ENCODE measurements at places on chromosomes 2 and 18. TPM values are rescaled to one million over a fixed set of nuclear protein-coding genes. Genes with fewer than 3 reads are reported as not detected.
A peak's percentile ranks its signal among the peaks of the same experiment; 100 is the strongest.

GRCh38 chr2:145524836-145525235 is 1004.9 kb upstream of the ZEB2 start:
- no peak for DNase-seq

The CRYBA2 gene
- not detected for total RNA-seq

The CHRNG gene
- total RNA-seq, result not detected

DNA sequence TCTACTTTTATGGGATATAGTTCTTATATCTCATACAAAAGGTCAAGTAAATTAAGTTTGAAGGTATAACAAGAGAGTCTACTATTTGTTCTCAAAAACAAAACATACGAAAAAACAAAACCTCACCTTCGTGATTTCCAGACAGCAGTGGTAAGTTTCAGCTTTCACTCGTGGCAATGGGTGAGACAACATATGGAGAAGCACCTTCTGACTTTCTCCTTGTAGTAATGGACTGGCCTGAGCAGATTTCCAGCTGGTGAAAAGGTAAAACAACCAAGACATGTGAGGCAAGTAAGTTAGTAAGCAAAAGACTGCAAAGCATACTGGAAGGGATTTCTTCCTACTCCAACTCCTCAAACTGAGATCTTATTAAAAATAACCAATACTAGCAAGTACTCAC is 39.6 kb downstream of the RTTN start:
- DNase-seq, result no peak

DNA sequence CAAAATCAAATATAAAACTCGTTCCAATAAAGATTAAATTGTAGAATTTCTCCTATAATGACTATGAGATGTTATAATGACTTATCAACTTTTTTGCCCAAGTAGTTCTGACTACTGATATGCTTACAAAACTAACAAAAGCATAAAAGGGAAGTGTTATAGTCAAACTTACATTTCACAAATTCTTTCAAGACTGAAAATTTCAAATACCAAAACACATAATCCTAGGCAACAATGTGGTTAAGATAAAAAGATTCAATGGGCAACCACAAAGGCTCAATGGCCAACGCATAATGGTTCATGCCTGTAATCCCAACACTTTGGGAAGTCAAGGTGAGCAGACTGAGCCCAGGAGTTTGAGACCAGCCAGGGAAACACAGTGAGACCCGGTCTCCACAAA is 135.7 kb downstream of the USP34 start:
- no peak for DNase-seq

DNA sequence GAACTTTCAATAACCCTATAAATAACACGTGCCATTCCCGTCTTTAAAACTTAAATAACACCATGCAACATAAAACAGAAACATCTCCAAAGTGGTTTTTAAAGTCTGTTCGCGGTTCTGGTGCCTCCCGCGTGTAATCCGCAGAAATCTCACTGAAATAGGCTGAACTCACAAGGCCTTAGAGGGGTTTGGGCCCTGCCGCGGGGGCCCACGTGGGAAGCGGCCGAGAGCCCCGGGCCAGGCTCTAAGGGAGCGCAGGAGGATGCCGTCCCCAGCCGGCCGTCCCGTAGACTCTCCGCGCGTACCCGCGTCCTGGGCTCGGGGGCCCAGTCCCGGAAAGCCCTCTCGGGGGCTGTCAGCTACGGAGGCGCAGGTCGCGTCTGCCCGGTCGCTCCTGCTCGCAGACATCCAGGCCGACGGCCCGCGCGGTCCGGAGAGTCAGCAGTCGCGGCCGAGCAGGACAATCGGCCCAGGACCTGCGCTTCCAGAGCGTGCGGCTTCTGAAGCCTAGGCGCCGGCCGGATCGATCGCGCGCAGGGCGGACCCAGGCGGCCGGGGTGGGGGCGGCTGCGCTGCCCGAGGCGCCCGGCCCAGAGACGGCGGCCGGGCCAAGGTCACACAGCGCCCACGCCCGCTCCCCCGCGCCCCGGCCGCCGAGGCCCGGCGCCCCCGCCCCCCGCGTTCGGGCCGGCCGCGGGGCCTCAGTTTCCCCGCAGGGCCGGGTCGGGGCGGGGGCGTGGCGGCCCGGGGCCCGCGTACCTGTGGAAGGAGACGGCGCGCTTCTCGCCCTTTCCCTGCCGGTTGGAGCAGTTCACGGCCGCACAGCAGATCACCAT is 558 bp downstream of the THAP4 start:
- no peak for DNase-seq

- peak; percentile 40 for DNase-seq
Observed at GRCh38 chr18:48802543-48803290, 148.0 kb downstream of the SMAD7 start.

GRCh38 chr18:3048121-3048520 is 35.2 kb upstream of the LPIN2 start:
- no peak for DNase-seq

The MOCOS gene
- 3.2 TPM for total RNA-seq

- DNase-seq, result no peak
Observed at GRCh38 chr2:96092573-96092877, 23.8 kb downstream of the ADRA2B start.

DNA sequence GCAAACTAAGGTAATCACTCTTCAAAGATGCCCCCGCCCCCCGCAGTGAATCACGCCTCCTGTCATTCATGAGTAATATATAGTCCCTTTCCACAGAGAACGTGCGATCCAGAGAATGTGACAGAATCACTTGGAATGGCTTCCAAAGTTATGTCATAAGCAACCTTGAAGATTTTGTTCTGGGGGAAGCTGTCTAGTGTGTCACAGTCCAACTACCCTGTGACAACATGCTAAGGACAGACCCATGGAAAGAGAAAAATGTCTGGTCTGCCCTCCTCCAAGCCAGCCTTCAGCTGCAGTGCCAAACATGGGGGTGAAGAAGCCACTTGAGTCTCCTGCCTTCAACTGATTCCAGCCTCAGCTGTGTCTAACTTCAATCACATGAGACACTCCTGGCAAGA is 259.1 kb downstream of the SS18 start:
- DNase-seq, result no peak

The PNPT1 gene
- total RNA-seq, result 28.3 TPM

- DNase-seq, result no peak
Observed at GRCh38 chr18:65737471-65737955, 13.3 kb upstream of the CDH7 start.

GRCh38 chr2:19776941-19777514 is 124.8 kb downstream of the TTC32 start:
- DNase-seq, result no peak

DNA sequence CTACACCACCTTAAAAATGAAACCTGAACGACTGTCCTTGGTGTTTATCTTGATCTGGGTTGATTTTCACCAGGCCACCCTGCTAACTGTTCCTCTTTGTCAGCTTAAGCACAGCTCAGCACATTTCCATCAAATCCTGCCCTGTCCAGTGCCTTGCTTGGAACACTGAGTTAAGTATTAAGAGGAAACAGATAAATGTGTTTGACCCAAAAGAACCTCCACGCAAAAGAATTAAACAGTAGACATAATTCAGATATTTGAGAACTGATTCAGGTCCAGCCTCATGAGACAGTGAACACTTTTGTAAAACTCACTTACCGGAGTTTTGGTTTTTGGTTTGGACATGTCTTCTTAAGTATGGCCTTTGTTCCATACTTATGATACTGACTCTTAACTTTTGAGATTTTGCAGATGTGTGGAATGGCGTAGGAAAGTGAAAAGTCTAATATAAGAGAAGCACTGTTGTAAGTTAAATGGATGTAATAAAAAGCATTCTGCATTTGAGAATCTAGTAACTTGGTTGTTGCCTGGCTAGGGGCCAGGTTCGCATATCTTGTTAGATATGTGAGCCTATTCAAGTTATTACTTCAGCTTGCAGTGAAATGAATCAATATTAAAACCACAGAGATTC is 88.9 kb upstream of the SERPINE2 start:
- DNase-seq, result no peak

- DNase-seq, result no peak
Observed at GRCh38 chr18:3725115-3725514, 275.1 kb downstream of the TGIF1 start.

GRCh38 chr2:232610081-232610480 is 23.3 kb upstream of the EFHD1 start:
- DNase-seq, result no peak
